ENCODE measurements at places on chromosomes 7 and 10.

DNA sequence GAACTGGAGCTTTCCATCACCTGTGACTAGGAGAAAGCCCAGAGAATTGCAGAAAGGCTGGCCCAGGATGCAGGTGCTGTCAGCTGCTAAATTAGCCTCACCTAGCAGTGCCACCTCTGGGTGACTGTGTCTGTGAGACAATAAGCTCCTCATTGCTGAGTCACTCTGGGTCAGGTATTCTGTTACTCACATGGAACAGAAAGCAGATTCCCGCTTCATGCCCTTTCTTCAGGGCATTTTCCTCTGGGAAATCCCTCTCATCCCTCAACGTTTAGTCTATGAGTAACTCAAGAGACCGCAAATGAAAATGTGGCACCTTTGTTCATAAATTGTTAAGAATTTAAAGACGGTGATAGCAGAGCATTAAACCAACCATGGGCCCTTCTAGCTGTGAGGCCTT lies 184.0 kb downstream of the ADAM12 start:
- DNase-seq: no peak

DNA sequence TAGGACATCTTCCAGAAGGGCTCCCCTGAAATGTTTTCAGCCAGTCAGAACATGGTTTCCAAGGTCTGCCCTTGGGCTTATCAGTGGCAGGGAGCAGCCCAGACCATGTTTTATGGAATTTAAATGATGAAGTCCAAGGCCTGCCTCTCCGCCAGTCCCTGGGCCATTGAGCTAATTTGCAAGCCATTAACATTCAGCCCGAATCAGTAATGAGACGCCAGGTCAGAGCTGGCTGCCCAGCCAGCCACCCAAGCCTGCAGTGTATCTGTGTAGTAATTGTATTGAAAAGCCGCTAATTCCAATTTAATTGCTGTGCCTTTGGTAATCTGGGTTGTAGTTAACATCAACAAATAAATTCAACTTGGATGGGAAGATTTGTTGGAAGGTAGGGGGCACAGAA lies 131.4 kb downstream of the PAXIP1 start:
- DNase-seq: no peak

DNA sequence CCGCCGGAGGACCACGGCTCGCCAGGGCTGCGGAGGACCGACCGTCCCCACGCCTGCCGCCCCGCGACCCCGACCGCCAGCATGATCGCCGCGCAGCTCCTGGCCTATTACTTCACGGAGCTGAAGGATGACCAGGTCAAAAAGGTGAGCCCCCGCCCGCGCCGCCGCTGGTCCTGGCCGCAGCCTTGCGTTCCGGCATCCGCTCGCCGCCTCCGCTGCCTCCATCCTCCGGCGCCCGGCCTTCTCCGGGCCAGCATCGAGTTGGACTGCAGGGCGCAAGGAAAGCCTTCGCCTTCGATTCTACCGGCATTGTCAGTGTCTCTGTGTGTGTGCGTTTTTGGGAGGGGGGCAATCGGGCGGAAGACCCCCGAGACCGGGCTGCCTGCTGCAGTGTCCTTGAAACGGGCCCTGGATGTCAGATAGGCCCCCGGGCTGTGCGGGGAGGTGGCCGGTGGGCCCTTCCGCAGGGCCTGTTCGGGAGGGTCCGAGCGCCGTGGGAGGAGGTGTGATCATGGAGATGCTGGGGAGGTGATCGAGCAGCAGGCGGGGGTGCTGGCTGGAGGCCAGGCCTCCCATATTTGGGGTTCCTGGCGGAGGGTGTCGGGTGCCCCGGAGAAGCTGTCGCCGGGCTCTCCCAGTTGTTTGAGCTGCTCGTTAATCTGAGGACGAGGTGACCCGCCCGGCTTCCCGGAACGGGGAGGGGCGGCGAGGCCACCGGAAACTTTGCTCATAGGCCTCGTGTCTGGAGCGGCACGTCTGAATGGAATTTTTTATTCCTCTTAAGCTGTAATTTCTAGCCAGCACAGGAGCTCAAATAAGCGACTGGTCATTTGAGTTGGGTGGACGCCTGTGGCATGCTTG lies 40.8 kb downstream of the HK1 start:
- peak; percentile 73 for DNase-seq

- no peak for DNase-seq
Measured at GRCh38 chr7:145082366-145083161, 246.7 kb upstream of the TPK1 start.

DNA sequence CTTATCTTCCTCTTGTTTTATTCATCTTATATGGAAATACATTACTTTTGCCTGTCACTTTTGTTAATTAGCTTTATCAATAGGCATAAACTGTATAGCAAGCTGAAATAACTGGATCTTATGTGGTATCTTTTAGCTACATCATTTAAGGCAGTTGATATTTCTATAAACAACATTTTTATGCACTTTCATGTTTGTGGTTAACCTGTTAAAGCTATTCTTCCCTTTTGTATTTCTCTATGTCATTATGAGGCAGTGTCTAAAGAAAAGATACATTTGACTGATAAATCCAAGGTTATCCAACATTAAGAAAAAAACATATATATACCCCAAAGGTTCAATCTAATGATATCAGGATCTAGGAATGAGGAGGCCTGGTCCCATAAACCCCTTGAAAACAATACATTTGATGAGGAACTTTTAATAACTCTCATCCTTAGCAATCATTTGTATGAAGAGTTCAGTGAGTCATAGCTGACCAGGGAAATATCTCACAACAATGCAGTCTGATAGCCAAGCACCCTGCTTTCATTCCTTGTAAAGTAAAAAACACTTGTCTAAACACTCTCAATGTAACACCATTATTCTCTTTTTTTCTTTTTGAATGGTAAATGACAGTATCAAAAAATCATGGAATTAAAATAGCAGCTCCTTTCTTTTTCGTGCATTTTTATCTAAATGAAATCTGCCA lies 300.9 kb downstream of the NEBL start:
- no peak for DNase-seq

DNA sequence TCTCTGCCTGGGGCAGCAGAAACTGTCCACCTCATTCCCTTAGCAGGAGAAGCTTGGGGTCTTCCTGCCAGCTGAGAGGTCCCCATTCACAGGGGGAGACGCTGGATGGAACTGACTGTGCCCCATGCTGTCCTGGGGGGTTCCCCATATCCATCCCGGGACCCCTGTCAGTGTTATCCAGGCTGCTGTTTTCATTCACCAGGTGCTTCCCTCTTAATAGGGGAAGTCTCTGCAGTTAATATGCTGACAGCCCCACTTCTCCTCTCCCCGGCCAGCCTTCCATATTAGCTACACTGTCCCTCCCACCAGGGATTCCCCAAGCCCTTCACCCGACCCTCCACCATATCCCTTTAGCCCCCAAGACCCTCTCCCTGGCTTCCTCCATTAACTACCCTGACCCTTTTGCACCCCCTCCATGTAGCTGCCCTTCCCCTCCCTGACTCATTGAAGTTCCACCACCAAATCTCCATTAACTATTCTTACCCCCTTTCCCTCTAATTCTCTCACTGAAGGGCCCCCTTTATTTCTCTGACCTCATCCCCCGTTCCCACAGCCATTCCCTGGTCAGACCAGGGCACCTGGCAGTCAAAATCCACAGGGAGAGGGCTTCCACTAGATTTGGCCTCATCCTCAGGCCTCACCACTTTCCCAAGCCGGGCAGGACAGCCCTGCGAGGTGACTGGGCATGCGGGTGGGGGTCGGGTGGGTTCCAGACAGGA lies 92.0 kb upstream of the PAX2 start:
- DNase-seq: no peak
